Pons (tissue), 1 donor: ENCODE measurements at places on chromosomes 1 and 21.

DNA sequence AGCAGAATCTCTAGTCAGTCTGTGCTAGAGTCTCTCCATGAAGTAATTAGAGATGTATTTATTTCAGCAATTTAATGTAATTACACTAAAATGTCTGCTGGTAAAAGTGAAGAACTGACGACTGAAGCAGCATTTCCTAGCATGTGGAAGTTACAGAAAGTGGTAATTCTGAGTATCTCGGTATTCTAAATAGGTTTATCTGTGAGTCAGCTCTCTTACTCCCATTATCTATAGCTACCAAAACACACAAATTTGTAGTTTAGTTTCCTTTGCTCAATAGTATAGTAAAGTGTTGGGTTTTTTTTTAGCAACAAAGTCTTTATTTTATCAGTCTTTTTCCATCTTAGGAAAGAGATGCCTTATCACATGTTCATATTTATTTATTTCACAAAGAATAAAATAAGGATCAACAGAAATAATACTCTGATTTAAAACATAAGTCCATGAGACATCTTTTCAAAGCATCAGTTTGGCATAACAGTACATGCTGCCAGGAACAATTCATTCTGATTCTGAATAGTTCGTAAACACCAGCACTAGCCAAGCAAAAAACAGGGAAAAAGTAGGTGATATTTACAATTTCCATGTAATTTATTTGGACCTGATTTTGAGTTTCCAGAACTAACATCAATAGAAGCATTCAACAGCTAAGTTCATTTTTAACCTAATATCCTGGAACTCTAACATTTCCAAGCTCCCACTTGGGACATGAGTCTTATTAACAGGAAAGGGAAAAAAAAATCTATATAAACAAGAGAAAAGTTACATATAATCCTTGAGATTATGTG is 76.3 kb downstream of the KCNT2 start:
- DNase-seq: no peak

DNA sequence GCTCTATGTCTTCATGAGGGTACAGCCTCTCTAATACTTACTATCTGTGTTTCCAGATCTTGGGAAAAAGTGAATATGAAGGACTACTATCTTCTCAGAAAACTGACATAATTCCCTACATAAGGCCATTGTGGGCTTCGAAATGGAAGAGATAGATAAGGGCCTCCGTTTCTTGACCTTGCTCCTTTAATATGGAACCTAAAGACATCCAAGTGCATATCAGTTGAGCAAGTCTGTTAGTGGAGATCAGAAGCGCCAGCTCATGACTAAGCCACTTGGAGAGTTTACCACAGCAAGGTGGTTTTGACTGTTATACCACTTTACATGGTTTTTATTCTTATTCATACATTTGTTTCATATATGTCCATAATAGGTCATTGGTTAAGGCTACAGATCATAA is 35.3 kb upstream of the FCER1A start:
- DNase-seq: no peak

DNA sequence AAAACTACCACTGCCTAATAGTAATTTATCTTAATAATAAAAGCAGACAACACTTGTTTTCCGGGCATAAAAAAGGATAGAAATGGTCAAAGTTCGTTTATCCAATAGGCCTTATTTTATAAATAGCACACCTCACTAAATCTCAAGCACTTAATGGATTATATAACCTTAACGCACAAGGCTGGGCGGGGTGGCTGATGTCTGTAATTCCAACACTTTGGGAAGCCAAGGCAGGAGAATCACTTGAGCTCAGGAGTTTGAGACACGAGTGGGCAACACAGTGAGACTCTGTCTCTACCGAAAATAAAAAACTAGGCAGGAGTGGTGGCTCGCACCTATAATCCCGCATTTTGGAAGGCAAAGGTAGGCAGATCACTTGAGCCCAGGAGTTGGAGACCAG is 12.4 kb downstream of the EIF4G3 start:
- DNase-seq: no peak

- DNase-seq: no peak
These were observed 440 bp downstream of the TNFRSF25 start for GRCh38 chr1:6465461-6466005.

- DNase-seq: no peak
These were observed 8.2 kb downstream of the PI4KB start for GRCh38 chr1:151318975-151319374.
